ENCODE measurements at places on chromosomes 12 and 14. TPM values are rescaled to one million over a fixed set of nuclear protein-coding genes. Genes with fewer than 3 reads are reported as not detected.

DNA sequence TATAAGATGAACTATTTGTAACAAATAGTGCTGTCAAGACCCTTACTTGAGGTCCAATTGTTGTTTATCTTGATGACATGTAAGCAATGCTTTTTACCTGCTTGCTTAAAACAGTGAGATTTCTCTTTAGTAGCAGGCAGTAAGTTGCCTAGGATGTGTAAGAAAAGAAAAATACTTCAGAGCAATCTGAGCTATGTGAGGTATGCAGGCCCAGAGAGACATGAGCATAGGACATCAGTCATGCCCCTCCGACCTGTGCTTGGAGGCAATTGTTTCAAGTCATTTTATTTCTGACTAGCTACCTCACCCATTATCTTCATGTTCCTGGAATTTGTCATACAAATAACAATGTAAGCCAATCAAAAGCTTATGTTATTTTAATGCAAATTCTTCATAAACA, 930.6 kb upstream of the FBXO33 start:
- DNase-seq = no peak

GRCh38 chr14:63343878-63344277, 25.1 kb upstream of the GPHB5 start:
- peak; percentile 71 for DNase-seq

GRCh38 chr14:76336876-76337275, 39.1 kb upstream of the ESRRB start:
- no peak for DNase-seq

Gene SLC39A5
- total RNA-seq = not detected

GRCh38 chr12:113245695-113246477, 24.6 kb downstream of the TPCN1 start:
- DNase-seq = peak; percentile 83

DNA sequence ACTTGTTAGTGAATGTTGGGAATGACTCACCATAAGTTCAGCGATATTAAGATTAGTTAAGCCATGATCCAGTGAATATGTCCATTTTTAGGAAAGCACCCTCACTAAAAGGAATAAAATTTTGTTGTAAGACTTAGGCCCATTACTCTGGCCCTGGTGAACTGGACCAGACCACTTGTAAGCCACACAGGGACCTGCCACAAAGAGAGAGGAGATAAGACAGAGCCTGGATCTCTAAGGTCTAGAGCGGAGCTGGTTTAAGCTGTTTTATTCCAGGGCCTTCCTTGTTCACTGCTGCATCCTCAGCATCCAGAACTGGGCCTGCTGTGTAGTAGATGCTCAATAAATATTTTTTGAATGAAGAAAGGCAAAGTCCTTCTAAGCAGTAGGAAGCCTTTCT, 79.1 kb downstream of the CRADD start:
- no peak for DNase-seq

DNA sequence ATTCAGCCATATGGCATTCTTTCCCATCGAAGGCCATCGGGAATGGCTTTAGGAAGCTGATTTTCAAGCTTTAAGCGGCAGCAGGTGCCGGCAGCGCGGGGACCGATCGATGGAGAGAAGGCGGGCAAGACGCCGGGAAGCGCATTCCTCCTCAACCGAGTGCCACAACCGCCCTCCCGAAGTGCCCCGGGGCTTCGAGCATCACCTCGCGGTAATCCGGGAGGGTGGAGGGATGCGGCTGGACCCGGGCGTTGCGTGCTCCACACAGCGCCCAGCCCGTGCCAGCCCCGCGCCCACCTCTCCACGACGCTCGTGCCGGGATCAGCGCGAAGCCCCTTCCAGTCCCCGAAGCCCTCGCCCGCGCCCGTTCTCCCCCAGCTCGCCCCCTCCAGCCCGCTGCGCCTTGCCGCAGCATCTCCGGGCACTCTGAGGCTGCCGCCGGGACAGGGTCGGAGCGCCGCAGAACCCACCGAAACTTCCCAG, 3.2 kb downstream of the USP44 start:
- no peak for DNase-seq

GRCh38 chr14:105912641-105913180, 386.3 kb downstream of the TMEM121 start:
- no peak for DNase-seq

Gene SIX6
- not detected for total RNA-seq

GRCh38 chr14:90608929-90609341, 207.3 kb downstream of the TTC7B start:
- no peak for DNase-seq

DNA sequence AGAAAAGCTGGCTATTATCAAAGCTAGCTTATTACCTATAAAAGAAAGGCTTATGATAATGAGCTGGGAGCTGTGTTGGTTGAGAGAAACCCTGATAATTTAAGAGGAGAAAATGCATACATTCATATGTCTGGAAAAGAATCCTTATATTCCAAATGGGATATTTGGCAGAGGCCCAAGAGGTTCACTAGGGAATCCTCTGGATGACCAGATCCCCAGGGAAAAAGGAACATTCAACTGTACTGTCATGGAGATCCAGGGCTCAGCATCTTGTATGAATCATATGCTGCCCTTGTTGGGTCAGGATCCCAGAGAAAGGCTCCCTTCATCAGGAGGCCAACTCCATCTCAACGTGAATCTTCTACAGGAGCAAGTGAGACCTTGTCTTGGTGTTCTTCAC, 16.6 kb upstream of the FBXO34 start:
- DNase-seq = no peak

Gene CIROP
- total RNA-seq = 1.0 TPM
